Skeletal muscle tissue (tissue), 5 donors: ENCODE measurements at places on chromosomes 1 and 21. TPM values are rescaled to one million over a fixed set of nuclear protein-coding genes. Genes with fewer than 3 reads are reported as not detected.

CD1B gene
- total RNA-seq: not detected

NECTIN4 gene
- not detected for total RNA-seq

DNASE2B gene
- total RNA-seq: not detected

MPZ gene
- total RNA-seq: 63.7 TPM
